NCI-H1092 (cell line): ENCODE measurements at places on chromosomes 5 and 9.

GRCh38 chr9:99370376-99370775 lies 148.3 kb downstream of the SEC61B start:
- DNase-seq: no peak

DNA sequence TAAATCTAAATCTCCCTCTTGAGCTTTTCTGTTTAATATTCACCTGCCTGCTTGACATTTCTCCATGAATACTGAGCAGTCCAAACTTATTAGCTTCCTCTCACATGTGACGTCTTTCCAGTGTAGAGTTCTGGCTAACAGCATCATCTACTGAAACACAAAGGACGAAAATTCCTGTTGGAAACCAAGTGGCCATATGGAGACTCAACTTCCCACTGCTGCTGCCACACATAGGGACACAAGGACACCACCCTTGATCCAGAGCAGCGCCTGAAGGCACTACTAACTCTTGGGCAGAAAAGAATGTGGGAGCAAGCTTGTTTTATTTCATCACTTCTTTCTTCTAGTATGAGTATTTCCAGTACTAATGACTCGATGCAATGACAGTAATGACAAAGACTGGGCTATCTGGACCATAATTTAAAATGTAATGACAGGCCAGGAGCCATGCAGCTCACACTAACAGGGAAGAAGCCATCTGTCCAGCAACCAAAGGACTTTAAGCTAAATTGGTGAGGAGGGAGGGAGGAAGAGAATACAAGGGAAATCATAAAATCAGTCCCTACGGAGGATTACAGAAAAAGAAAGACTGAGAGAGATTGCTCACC lies 19.2 kb downstream of the RNF130 start:
- DNase-seq: no peak

DNA sequence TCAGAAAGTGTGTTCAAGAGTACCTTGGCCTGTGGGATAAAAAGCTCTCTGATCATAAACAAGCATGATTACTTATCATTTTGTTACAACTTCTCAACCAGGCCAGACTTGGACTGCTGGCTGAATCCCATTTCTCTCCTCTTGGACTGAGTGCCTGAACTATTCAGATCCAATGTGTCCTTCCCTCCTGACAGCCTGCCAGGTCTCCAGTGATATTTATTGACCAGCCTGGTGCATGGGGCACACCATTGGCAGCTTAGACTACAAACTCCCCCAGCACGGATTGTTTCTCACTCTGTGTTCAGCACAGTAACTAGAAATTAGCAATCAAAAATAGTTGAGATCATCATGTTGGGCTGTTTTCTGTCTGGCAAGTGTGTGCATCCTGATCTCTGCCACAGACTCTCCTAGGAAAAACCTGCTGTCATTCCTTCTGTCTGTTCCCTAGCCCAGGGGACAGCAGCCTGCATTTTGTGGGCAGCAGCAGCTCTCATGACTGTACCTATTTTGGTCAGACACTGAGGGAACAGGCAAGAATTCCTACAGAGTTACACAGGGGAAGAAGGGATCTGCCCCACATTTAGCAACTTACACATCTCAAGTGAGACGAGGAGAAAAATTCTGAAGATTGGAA lies 348.1 kb downstream of the ADAMTS6 start:
- DNase-seq: no peak

DNA sequence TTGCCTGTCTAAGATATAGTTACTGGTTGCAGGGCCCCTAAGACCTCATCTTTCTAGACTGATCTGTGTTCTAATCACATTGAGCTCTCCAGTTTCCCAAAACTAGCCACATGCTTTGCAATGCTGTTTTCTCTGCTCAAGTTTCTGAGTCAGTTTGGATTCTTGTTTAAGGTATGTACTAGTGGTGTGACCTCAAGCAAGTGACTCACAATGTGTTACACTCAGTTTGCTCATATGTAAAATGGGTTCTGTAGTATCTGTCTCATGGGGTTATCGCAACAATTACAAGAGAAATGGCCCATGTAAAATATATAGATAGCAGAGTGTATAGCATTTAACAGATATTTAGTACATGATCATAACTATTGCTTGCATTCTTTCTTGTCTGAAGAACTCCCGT lies 153.1 kb upstream of the ELL2 start:
- no peak for DNase-seq

GRCh38 chr9:109161471-109161870 lies 5.6 kb downstream of the FRRS1L start:
- DNase-seq: no peak

GRCh38 chr9:116234081-116234480 lies 80.5 kb downstream of the PAPPA start:
- DNase-seq: no peak

GRCh38 chr9:99533421-99533820 lies 288.3 kb upstream of the NR4A3 start:
- no peak for DNase-seq
